ENCODE measurements at places on chromosomes 1 and 21. TPM values are rescaled to one million over a fixed set of nuclear protein-coding genes. Genes with fewer than 3 reads are reported as not detected.
A peak's percentile ranks its signal among the peaks of the same experiment; 100 is the strongest.

DNA sequence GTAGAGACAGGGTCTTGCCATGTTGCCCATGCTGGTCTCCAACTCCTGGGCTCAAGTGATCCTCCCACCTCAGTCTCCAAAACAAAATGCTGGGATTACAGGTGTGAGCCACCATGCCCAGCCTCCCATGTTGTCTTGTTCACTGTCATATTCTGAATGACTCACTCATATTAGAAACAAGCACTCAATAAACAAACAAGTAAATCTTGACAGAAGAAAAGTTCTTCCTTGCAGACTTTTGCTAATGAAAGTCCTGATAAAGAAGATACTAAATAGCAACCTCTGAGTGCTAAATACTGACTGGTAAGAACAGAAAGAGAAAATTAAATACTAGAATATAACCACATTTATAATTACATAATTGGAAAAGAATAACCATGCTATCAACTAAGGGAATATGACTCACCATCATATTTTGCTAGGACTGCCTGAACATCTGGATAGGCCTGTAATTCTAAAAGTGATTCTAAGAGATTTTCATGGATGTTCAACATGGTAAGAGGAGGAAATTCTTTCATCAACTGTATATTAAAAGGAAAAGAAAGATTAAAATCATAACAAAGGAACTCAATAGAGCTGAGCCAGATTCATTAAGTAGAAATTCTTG is 37.3 kb downstream of the ST7L start:
- DNase-seq: no peak

DNA sequence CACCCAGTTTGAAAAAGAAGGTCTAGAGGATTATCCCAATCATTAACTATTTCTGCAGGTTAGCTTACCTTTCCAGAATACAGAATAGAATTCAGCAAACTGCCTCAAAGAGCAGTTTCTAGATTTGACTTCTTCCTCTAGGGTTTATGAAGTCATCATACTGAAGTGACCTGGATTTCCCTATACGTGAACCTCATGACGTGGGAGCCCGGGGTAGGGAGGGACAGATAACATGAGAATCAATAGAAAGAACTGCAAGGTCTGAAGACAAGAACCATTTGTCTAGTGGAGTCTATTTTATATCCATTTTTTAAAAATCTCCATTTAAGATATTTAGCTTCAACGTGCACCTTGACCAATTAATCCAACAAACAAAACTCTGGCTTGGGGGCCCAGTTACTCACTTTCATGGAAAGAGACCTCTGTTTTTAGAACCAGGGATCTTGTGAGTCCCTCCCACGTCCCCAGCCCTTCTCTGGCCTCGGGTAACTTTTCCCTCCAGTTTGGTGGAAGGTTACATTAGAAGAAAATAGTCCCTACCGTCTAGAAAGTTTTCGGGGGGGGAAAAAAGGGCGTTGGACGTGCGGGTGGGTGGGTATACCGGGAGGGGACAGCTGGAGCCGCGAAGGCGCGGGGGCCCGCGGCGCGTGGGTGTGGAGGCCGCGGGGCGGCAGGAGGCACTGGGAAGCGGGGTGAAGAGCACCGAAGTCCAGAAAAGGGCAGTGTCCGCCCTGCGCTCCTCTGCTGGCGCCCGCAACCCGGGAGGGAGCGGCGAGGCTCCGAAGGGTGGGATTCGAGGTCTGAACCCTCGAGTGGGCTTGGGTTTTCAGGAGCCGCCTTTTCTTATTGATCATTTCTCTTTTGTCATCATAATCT is 13.8 kb upstream of the POGZ start:
- DNase-seq: no peak

- no peak for DNase-seq
These were observed 19.2 kb upstream of the PDIK1L start for GRCh38 chr1:26092422-26092821.

GRCh38 chr1:89198081-89198480 is 661 bp downstream of the GBP4 start:
- no peak for DNase-seq

DNA sequence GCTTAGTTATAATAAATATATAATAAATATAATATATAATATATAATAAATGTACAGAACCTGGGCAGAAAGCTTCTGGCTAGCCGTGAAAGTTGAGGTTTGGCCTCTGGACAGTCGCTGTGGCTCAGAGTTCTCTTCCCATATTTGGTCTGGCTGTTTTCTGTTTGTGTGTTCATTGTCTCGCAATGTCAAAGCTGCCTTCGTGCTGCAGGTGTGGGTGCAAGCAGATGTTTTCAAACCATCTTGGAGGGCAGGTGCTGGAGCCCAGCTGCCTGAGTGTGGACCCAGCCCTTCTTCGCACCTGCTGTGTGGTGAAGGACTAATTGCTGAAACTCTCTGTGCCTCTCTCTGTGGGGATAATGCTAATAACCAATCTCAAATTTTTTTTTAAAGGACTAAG is 3.6 kb upstream of the CSTB start:
- DNase-seq: no peak

- peak; percentile 50 for DNase-seq
These were observed 18.1 kb downstream of the RSBN1 start for GRCh38 chr1:113793878-113794834.

- DNase-seq: no peak
These were observed 9.6 kb upstream of the SH2D1B start for GRCh38 chr1:162421258-162422164.

GRCh38 chr1:224368409-224368808 is 11.7 kb downstream of the CNIH4 start:
- DNase-seq: no peak

DNA sequence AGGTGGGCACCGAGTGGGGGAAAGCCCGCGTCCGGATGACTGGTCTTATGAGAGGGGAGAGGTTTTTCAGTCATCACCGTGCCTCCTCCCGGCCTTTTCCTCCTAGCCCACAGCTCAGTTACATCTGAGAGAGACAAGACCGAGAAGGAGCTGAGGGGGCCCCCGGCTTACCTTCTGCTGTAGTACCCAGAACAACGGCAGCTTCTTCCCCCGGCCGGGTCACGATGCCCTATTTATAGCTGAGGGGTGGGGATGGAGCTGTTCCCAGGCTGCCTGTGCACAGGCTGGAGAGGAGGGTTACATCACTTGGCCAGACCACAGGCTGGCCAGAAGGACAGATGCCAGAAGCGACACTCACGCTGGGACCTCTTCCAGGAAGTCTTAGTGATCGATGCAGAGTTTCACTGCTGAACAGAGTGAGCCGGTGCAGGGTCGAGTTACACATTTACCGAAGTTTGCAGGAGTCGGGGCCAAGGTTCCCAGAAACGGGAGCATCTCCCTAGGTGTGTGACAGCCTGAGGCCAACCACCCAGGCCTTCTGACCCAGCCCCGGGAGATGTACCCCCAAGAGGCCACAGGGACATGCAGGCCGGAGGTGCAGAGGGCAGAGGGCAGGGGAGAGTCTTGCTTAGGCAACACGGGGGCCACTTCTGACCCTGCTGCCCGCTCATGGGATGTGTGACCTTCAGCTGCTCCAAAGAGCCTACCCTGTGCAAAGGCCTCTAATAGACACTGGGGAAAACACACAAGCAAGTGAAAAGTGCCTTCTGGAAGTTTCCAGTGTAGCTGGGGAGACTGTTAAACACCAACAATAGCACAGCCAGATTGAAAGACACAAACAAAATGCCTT is at the start of gene AGT:
TSS of gene AGT (minus strand) at position 208 of the 850 bp plus-strand sequence. CDS start 3,299 bp downstream, outside the sequence.
- DNase-seq: peak; percentile 53

GRCh38 chr1:11576109-11576875 is 77.9 kb downstream of the FBXO2 start:
- no peak for DNase-seq

DNA sequence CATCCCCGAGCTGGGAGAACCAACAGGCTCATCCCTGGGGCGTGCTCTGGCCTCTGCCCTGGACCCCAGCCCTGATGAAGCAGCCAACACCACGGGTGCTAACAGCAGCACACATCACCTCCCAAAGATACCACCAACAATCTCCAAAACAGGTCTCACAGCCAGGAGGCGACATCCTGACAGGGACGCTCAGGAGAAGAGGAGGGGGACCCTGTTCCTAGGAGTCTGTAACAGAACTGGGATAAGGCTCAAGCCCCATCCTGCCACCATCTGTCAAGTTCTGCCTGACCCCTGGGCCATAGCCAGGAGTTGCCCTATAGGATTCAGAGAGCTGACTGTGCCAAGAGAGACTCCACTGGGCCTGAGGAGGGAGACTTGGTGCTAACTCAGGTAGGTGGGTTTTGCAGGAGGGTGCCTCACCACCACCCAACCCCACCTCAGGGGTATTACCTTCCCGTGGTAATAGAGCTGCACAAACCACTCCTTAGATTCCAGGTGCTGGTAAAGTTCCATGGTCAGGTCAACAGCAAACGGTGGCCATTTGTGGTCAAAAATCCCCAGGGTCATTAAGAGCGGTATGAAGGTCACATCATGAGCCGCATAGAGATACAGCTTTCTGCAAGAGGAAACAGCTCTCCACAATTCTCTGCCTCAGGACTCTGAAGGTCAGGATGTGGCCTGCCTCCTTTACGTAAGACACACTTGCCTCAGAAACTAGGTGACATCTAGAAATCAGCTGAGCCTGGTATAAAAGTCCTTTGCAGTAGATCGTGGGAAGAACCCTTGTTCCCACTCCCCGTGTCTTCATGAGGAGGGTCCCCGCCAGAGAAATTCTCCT is 22.3 kb downstream of the ACP6 start:
- DNase-seq: no peak

GRCh38 chr1:56570924-56571372 is 8.4 kb downstream of the PLPP3 start:
- DNase-seq: no peak

DNA sequence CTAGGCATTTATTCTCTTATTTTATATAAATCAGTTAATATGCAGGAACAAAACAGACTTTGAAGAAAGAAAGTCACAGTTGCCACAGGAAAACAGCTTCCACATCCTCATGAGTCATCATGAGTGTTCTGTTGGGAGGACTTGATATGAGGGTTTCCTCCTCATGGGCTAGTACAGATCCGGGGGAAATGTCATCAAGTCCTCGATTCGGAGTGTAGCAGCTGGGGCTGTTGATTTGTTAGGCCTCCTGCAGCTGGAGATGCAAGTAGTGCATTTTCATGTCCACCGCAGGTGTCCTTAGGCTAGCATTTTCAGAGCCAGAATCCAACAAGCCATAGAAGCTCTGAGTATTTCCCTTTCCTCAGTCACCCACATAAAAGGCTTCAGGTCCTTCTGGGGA is 36.7 kb downstream of the ADAM30 start:
- DNase-seq: peak; percentile 59

DNA sequence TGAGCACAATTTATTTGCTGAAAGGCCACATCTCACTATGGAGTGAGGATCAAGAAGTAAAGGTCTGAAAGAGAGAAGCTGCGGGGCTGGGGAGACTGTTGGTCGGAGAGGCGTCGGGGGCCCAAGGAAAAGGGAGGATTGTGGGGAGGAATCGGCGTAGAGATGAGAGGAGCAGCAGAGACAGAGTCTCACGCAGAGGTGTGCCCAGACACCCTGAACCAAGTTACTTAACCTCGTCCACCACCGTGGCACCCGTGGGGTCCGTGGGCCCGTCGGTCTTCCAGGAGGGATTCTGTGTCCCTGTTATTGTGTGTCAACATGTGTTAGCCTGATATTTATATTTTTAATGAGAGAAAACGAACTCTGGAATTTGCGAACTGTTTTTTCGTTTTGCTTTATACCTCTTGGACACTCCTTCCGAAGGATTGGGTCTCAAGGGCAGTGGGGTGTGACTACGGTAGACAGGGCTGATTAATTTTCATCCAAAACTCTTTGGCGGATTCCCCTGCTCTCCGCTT is 3.8 kb upstream of the NBPF1 start:
- no peak for DNase-seq

DNA sequence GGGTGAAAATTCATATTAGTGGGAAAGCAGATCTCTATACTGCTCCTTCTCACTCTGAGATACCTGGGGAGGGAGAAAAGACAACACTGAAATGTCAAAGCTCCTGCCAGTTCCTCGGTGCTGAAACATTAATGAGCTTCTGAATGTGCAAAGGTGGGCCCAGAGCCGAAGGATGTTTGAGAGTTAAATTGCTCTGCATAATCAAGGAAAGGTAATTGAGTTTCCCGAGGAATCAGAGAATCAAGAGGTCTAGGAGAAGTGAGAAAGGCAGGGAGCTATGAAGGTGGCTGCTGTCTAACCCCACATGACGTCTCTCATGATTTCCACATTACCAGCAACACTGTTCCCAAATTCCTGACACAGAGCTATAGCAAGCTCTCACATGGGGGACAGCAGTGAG is 346.7 kb downstream of the SMYD3 start:
- DNase-seq: no peak

DNA sequence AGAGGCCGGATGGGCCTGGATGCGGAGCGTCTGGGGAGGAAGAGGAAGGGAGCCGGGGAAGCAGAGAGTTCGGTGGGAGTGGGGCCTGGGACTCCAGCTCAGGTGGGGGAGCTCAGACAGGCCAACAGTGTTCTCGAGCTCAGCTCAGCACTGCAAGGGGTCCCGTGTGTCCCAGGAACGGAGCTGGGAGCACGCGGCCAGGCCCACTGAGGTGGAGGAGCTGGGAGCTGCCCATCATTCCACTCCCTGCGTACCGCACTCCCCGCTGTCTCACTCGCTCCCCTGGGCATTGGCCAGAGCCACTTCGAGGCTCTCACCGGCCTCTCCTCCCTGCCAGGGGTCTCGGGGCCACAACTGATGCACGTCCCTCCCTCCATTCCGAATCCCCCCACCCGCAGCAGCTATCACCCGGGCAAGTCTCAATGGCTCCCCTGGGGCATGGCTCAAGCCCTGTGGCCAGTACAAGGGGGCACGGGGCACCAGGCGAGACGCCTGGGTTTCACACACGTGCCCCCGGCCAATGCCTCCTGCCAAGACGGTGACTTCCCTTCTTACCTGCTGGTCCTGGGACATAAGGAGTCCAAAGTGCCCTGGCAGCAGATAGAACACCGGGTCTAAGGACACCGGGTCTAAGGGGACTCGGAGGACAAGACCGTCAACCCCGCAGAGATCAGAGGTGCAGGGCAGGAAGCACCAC is 30.3 kb upstream of the COL6A2 start:
- DNase-seq: no peak

GRCh38 chr1:27614043-27614624 is 10.2 kb upstream of the AHDC1 start:
- DNase-seq: no peak

GRCh38 chr21:38696579-38696978 is 109.2 kb upstream of the ETS2 start:
- no peak for DNase-seq

HAPLN2 gene
- not detected for total RNA-seq

BSND gene
- not detected for total RNA-seq

ODR4 gene
- total RNA-seq: 13.2 TPM

S100A7A gene
- not detected for total RNA-seq

CNKSR1 gene
- total RNA-seq: 16.8 TPM

CCDC27 gene
- total RNA-seq: not detected

ATG4C gene
- total RNA-seq: 5.6 TPM

UBE4B gene
- total RNA-seq: 45.0 TPM

CFAP74 gene
- not detected for total RNA-seq

ATP6V1G3 gene
- total RNA-seq: not detected

SPRR2F gene
- not detected for total RNA-seq

WNT2B gene
- 1.3 TPM for total RNA-seq

GREM2 gene
- 0.04 TPM for total RNA-seq
